ENCODE measurements at places on chromosomes 2 and 18.
A peak's percentile ranks its signal among the peaks of the same experiment; 100 is the strongest.

- no peak for DNase-seq
Observed at GRCh38 chr2:69495008-69495407, 57.8 kb upstream of the NFU1 start.

- no peak for DNase-seq
Observed at GRCh38 chr2:231680992-231681852, 27.1 kb upstream of the PTMA start.

DNA sequence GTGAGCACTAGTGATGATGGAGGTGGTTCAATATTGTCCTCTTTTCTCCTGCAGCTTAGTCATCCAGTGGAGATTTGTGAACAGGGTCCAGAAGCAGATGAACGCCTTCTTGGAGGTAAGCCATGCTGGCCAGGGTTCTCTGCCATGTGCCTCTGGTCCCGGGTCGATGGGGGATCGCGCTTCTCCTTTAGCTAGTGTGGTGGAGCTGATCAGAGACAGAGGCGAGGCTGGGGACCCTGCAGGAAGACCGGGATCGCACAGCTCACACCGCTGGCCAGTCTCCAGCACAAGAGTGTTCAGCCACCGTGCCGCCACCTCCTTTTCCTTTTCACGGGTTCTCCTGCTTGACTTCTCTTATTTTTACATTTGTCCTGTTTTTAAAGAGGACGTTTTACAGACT lies 243.4 kb downstream of the ALPK2 start:
- DNase-seq: no peak

GRCh38 chr2:8525582-8526402 lies 156.1 kb upstream of the ID2 start:
- no peak for DNase-seq

- no peak for DNase-seq
Observed at GRCh38 chr18:32542221-32542798, 71.6 kb upstream of the GAREM1 start.

- no peak for DNase-seq
Observed at GRCh38 chr18:35662293-35663062, 80.9 kb downstream of the GALNT1 start.

- no peak for DNase-seq
Observed at GRCh38 chr2:162000431-162000830, 73.6 kb downstream of the DPP4 start.

GRCh38 chr2:118814368-118814767 lies 33.1 kb downstream of the EN1 start:
- DNase-seq: no peak

- DNase-seq: no peak
Observed at GRCh38 chr2:104945121-104945520, 91.2 kb downstream of the POU3F3 start.

DNA sequence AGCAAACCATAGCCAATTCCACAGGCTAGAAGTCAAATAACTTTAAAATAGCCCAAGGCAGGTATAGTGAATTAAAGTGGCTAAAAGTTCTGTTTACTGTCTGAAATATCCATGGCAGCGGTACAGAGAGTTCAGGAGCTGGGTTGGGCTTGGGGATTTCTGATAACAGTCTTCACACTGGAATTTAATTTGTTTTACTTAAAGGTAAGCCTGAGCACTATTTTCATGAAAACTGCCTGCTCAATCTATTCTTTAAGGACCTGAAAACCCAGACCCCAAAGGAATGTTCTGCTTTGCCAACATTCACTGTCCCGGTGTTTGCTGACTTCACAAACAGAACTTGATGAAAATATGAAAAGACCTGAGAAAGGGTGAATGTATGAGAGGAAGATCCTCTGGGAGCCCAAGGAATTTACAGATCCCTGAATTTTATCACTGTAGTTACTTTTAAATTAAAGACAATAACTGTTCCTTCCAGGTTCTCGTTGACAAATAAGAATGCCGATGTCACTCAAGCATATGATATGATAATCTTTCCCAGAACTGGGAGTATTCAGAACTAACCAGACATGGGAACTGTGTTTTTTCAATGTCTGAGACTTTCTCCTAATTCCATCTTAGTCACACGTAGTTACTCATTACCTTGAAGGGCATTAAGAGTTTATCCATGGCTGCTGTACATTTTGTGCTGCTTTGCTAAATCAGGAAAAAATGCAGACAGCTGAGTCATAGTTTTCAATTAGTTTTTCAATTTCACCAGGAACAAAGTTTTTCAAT lies 28.3 kb upstream of the ITGB6 start:
- DNase-seq: no peak

- no peak for DNase-seq
Observed at GRCh38 chr2:19577723-19578122, 219.3 kb upstream of the OSR1 start.

- no peak for DNase-seq
Observed at GRCh38 chr18:2683055-2683454, 27.5 kb downstream of the SMCHD1 start.

- peak; percentile 67 for DNase-seq
Observed at GRCh38 chr2:136384531-136385303, 266.8 kb upstream of the CXCR4 start.

- no peak for DNase-seq
Observed at GRCh38 chr2:16079637-16080036, 139.3 kb downstream of the MYCN start.

- DNase-seq: no peak
Observed at GRCh38 chr2:238576674-238577073, 149.9 kb downstream of the ASB1 start.

DNA sequence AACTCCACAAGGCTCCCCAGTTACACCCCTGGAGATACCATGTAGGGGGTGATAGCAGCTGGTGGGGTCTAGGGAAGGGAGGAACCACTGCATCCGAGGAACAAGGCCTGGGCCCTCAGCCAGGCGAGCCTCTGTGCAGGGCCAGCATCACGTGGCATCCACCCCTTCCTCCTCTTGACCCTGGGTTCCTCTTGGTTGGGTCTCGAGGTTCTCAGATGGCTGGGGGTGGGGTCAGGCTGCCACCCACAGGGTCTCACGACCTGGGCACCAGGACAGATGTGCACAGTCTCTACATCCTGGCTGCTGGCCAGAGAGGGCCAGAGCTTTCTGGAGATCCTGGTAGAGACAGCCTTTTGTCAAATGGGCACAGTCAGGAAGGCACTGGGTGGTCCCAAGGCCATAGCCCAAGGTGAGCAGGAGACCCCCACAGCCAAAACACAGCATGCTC lies 10.4 kb downstream of the HS6ST1 start:
- DNase-seq: no peak

DNA sequence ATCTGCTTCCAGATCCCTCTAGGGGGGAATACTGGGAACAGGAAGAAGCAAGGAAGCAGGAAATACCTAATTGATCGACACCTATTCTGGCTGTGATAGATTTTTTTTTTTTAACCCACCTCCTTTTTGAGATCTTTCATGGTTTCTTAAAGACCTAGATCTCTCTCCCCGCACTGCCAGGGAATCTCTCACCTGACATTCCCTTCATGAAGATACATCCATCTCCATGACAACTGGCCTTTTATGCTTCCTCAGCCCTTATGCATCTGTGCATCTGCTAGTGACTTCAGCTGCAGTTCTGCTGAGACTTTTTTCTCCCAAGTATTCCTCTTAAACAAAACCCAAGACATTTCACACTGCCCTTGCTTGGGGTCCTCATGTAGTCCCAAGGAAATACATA lies 21.1 kb upstream of the CPO start:
- no peak for DNase-seq

DNA sequence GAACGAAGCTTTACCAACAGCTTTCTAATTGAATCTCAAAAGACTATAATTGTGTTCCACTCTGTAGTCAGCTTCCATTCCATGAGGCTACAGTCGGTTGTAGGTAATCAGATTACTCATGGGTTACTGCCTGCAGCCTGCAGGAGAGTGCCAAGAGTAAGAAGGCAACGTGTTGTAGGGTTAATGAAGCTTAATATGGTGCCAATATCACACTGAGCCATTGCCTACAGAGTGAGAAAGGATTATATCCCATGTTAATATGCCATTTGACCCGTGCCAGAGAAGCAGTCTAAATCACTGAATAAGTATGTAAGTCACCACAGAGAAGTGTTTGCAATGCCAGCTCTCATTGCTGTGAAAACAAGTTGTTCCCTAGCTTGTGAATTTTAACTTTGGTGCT lies 734.5 kb upstream of the ACVR2A start:
- no peak for DNase-seq

DNA sequence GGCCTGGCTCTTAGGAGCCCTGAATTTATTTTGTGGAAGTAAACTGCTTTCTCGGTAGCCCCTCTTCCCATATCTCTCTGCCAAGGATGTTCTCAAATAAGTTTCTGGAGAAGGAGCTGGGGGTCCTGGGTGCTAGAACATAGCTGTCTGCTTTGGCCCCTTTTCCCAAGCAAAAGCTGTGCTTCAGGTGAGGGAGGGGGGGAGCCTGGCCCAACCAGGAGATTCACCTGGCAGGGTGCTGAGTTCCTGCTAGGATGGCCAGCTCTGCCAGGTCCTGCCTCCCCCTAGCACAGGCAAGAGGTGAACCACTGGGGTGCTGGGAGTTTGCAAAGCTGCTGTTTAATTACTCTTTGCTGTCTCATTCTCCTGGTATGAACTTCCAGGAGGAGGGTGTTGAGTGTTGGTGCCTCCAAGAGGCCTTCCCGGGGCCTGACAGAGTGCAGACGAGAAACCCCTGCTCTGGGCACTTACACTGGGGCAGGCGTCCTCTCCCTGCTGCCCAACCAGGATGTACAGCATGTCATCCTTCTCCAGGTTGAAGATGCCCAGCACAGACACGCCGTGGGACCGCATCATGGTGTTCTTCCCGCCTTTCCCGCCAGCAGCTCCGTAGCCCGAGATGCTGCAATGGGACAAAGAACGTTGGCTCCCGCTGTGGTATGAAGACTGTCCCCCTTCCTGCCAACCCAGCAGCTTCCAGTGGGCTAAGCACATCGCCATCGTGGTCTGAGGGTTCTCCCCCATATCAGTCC lies 124.2 kb downstream of the CLIP4 start:
- DNase-seq: no peak

GRCh38 chr2:173625315-173625714 lies 270.6 kb downstream of the CDCA7 start:
- no peak for DNase-seq

- DNase-seq: no peak
Observed at GRCh38 chr18:71625556-71626090, 918.5 kb downstream of the CBLN2 start.

- no peak for DNase-seq
Observed at GRCh38 chr18:31380912-31381311, 4.3 kb downstream of the DSG4 start.
